ENCODE measurements at places on chromosomes 4 and X. TPM values are rescaled to one million over a fixed set of nuclear protein-coding genes. Genes with fewer than 3 reads are reported as not detected.

DNA sequence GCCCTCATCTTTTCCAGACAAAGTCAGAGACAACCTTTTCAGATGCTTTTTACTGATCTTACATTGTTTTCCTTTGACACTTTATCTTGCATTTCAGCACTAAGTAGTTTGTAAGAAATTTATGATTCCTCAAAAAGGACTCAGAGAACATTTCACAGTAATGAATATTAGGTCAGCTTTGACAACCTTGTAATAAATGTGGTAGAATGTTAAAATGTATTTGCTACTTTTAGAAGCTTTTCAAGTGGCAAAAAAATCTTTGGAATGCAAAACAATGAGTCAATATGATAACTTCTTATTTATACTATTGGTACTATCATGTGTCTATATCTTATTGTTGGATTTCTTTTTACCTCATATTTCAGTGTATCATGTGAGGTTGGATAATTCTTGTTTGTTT is 146.2 kb upstream of the FAT4 start:
- no peaks in the 10 kb centered on the region for H3K27me3 ChIP-seq
- H3K36me3 ChIP-seq: no peaks in the 10 kb centered on the region
- H3K4me3 ChIP-seq: no peak overlapping the region
- DNase-seq: no peak
- no peak overlapping the region for H3K27ac ChIP-seq
- H3K4me1 ChIP-seq: no peaks in the 10 kb centered on the region

GRCh38 chr4:120633810-120634209 is 288.7 kb downstream of the PRDM5 start:
- H3K27ac ChIP-seq: no peak overlapping the region
- H3K36me3 ChIP-seq: no peaks in the 10 kb centered on the region
- no peak for DNase-seq
- H3K4me3 ChIP-seq: no peak overlapping the region
- no peaks in the 10 kb centered on the region for H3K4me1 ChIP-seq

GRCh38 chrX:41303013-41303412 is 30.9 kb upstream of the DDX3X start:
- no peaks in the 10 kb centered on the region for H3K36me3 ChIP-seq
- H3K4me3 ChIP-seq: no peak overlapping the region
- no peak overlapping the region for H3K27ac ChIP-seq
- H3K4me1 ChIP-seq: no peaks in the 10 kb centered on the region

DNA sequence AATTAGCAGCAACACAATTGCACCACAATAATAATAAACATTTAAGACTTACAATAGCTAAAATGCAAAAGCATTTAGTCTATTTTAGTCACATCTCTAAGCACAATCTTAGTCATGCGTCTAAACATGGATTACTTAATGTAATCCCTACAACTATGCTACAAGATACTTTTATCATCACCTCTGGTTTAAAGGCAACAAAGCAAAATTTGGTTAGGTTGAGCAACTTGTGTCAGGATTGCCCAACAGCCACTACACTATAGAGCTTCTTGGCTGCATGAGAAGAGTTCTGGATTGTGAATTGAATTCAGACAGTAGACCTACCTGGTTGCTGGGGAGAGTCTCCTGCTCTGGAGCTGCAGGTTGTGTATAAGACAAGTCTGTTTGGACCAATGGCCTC is 146.5 kb upstream of the PUDP start:
- peaks cover 4% of the 10 kb centered on the region for H3K36me3 ChIP-seq
- no peak overlapping the region for H3K27ac ChIP-seq
- H3K27me3 ChIP-seq: no peaks in the 10 kb centered on the region

GRCh38 chr4:2179717-2180116 is 62.2 kb downstream of the HAUS3 start:
- H3K4me3 ChIP-seq: no peak overlapping the region
- H3K36me3 ChIP-seq: no peaks in the 10 kb centered on the region
- H3K27me3 ChIP-seq: no peaks in the 10 kb centered on the region

The BBS7 gene
- total RNA-seq: 25.3 TPM

DNA sequence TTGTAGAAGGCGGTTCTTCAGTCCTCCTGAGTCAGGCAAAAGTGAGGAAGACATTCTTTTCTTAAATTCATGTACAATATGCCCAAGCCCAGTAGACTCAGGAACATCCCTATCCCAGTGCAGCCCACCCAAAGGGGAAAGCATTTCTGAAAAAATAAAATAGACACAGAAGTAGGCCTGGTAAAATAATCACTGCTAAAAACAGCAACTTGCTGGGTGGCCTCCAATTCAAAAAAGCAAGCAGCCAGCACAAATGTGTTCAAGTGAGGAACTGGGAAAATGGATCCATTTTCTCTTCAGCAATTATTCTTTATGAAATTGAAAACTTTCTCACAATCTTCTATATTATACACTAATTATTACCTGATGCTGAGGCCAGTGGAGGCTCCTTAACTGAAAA is 165.4 kb downstream of the PCDH19 start:
- H3K4me3 ChIP-seq: no peak overlapping the region
- no peak overlapping the region for H3K27ac ChIP-seq
- H3K27me3 ChIP-seq: no peaks in the 10 kb centered on the region
- no peaks in the 10 kb centered on the region for H3K36me3 ChIP-seq
- DNase-seq: no peak

GRCh38 chrX:86348669-86349068 is 200.4 kb downstream of the DACH2 start:
- no peaks in the 10 kb centered on the region for H3K27me3 ChIP-seq
- no peaks in the 10 kb centered on the region for H3K36me3 ChIP-seq
- no peaks in the 10 kb centered on the region for H3K4me1 ChIP-seq
- no peak overlapping the region for H3K27ac ChIP-seq
- no peak for DNase-seq
- H3K4me3 ChIP-seq: no peak overlapping the region

DNA sequence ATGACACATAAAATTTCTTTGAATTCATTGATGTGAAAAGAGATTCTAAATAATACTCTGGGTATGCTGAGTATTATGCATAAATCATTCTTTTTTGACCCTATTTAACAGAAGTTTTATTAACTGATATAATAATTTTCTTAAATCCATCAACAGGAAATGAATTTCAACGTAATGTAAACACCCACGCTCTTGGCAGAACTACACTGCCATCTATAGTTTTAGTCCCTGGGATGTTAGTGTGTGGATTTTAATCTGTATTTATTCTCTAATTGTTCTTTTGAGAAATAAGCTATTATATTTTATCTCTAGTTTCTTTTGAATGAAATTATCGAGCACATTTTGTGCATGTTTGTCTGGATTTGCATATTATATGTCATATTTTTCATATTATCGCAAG is 666.8 kb upstream of the NDST4 start:
- no peak overlapping the region for H3K4me3 ChIP-seq
- H3K4me1 ChIP-seq: no peaks in the 10 kb centered on the region
- peaks cover 7% of the 10 kb centered on the region for H3K36me3 ChIP-seq
- no peaks in the 10 kb centered on the region for H3K27me3 ChIP-seq
- no peak for DNase-seq
- H3K27ac ChIP-seq: no peak overlapping the region

DNA sequence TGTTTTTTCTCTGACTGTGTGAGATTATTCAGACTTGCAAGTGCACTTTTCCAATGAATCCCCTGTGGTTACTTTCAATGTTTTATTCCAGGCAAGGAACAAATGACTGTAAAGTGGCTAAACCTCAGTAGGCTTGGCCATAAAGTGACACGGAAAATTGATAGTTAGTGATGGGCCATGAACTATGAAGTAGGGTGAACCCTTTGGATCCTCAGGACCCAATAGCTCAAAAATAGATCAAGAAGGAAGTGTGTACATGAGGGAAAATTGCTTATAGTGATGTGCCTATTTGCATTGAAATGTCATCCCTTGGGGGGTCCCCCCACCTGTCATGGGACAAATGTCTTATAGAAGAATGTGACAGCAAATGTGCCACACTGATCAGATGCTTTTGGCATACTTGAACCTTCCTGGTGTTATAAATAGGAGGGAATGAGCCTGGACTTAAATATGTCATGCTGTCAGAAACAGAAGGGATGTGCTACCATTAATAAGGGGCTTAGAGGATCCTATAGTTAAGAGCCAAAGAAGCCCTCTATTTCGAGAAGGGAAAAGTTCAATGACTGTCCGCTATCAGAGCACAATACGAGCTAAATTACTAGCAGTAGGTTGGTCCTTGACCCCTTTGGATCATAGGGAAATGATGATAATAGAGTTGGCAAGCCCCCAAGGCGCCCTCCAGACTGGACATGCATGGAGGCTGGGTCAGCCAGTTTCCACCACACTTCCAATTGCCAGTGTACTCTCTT is 30.3 kb downstream of the SLC16A2 start:
- peaks cover 7% of the 10 kb centered on the region for H3K27me3 ChIP-seq
- H3K4me3 ChIP-seq: no peak overlapping the region
- H3K27ac ChIP-seq: no peak overlapping the region
- no peaks in the 10 kb centered on the region for H3K4me1 ChIP-seq
- no peaks in the 10 kb centered on the region for H3K36me3 ChIP-seq

Measured in natural killer cell treated with Interleukin-12 subunit alpha and Interleukin-12 subunit beta and Interleukin-15 and Interleukin-18, amount 100 ng/mL, for 72 hours (primary cell).